ENCODE measurements at places on chromosomes 5 and 9.
A peak's percentile ranks its signal among the peaks of the same experiment; 100 is the strongest.

DNA sequence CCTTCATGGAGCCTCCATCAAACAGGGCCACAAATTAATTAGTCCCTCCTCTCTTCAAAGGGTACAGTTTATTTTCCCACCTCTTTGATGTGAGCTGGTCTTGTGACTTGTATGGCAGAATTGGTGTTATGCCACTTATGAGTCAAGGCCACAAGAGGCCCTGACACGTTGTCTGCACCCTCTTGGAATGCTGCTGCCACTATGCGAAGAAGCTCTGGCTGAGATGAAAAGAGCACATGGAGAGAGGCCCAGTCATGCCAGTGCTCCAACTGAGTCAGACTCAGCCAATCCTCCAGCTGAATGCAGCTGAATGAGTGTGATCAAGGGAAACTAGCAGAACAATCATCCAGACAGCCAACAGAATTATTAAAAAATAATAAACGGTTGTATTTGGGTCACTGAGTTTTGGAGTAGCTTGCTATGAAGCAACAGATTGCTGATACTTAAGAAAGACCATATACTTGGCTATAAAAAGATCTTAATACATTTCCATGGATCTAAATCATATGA lies 128.3 kb downstream of the MARCHF11 start:
- no peak for DNase-seq

- no peak for DNase-seq
Observed at GRCh38 chr5:149756354-149756753, 26.2 kb downstream of the PPARGC1B start.

GRCh38 chr5:109468737-109469420 lies 59.1 kb upstream of the PJA2 start:
- peak; percentile 66 for DNase-seq

GRCh38 chr9:131270171-131271015 lies 5.9 kb downstream of the FAM78A start:
- DNase-seq: no peak

DNA sequence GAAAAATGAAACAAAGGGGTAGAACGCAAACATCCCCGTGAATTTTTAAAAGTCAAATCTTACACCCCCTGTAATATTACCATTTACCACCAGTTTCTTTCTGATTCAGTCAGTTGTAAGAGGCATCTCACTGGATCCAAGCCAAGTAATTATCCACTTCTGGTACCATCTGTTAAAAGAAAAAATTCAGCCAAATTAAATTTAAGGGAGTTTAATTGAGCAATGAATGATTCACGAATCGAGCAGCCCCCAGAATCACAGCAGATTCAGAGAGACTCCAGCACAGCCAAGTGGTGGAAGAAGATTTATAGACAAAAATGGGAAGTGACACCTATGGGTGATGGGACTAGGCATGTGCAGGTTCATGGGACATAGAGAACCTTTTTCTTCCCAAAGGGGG lies 29.9 kb upstream of the MTMR12 start:
- DNase-seq: no peak

DNA sequence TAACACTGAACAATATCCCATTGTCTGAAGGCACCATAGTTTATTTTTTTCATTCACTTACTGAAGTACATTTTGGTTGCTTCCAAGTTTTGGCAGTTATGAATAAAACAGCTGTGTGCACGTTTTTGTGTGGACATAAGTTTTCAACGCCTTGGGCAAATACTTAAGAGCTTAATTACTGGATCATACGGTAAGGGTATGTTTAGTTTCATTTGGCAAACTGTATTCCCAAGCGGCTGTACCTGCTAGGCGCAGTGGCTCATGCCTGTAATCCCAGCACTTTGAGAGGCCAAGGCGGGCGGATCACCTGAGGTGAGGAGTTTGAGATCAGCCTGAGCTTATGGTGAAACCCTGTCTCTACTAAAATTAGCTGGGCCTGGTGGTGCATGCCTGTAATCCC lies 63.7 kb upstream of the FAM120A start:
- DNase-seq: no peak

DNA sequence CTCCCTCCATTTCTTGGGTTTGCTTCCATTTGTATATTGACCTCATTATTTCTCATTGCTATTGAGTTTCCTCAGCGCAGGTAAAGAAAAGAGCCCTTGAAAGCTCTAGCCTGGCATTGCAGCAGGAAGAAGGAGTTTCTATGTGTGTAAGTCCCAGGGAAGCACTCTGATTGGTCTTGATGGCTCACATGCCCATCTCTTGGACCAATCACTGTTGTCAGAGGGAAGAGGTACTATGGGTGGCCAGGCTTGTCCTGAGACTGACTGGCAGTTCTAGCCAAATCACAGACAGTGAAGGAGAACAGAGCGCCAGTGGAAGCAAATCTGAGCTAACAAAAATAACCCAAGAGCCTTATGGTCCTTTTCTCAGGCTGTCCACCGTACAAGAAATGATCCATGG lies 219.0 kb downstream of the PAX5 start:
- no peak for DNase-seq

All from NK-92 treated with Interleukin-12 subunit alpha and Interleukin-12 subunit beta, amount 100 ng/mL, for 24 hours (cell line).